ENCODE measurements at places on chromosomes 5 and 9. TPM values are rescaled to one million over a fixed set of nuclear protein-coding genes. Genes with fewer than 3 reads are reported as not detected.

The LRRC14B gene
- 103 TPM for total RNA-seq

The ENTPD2 gene
- total RNA-seq, result 1.9 TPM

The HOMER1 gene
- 52.6 TPM for total RNA-seq

The KIAA1958 gene
- total RNA-seq, result 3.9 TPM

The RALGPS1 gene
- 17.7 TPM for total RNA-seq

The TSSK1B gene
- total RNA-seq, result not detected

The INSL6 gene
- total RNA-seq, result not detected

The SPATA6L gene
- total RNA-seq, result 0.35 TPM

The WDR38 gene
- total RNA-seq, result not detected

The SHOC1 gene
- not detected for total RNA-seq

The PCDHAC2 gene
- 0.48 TPM for total RNA-seq

The KIF24 gene
- total RNA-seq, result 0.56 TPM

The NR4A3 gene
- 3.7 TPM for total RNA-seq

The ACOT12 gene
- total RNA-seq, result not detected

The FOXD1 gene
- total RNA-seq, result not detected

The IQGAP2 gene
- total RNA-seq, result 4.2 TPM

All from Right ventricle myocardium superior (tissue), 1 donor.